ENCODE measurements at places on chromosomes 5 and 9.

DNA sequence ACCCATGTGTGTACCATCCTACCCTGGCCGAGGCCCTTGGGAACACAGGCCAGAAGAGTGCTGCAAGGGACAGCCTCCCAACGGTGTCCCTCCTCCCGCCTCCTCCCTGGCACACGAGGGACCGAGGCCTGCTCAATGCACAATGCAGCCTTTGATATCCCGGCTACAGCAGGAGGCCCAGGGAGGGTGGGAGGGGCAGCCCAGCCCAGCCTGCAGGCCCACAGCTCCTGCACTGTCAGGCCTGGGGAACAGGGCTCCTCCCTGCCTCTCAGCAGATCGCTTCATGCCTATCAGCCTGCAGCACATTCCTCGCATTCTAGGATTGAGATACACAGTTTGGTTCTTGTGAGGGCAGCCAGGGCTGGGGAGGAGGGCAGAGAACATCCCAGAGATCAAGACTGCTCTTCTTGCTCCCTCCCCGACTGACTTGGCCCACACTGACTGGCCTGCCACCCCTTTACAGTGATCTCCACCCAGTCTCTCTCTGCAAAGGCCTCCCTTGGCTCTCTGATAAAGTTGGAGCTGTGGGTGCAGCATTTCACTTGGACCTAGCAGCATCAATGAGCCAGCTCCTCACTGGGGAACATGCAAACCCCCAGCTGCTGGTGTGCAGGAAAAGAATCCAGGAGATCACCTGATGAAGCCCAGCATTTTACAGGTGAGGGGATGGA lies at the start of gene SH3TC2:
TSS of gene SH3TC2 (minus strand) at position 46 of the 671 bp plus-strand sequence. CDS start at position 6, 40 bp downstream.
- no peak for DNase-seq

GRCh38 chr9:137666513-137666822 lies 47.7 kb downstream of the EHMT1 start:
- no peak for DNase-seq

DNA sequence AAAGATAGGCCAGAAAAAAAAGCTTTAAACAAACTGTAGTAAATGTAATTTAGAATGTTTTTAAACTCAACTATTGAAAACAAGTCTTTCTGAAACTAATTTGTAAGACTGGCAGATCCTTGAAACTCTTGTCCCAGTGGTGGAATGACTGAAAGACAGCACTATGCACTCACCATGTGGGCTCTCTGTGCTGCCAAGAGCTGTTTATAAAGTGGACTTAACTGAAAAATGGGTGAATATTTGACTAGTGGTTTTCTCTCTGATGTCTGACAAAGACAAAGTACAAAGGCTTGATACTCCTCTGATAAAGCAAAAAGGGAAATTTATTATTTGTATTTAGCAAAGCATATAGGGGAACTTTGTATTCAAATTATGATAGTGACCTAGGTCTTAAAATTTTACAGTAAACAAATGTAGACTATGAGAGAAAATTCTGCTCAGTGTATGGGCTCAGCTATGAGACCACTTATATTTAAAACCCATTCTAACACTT lies 635.4 kb downstream of the NR2F1-AS1 start:
- no peak for DNase-seq

GRCh38 chr9:117734523-117735314 lies 30.5 kb downstream of the TLR4 start:
- no peak for DNase-seq

DNA sequence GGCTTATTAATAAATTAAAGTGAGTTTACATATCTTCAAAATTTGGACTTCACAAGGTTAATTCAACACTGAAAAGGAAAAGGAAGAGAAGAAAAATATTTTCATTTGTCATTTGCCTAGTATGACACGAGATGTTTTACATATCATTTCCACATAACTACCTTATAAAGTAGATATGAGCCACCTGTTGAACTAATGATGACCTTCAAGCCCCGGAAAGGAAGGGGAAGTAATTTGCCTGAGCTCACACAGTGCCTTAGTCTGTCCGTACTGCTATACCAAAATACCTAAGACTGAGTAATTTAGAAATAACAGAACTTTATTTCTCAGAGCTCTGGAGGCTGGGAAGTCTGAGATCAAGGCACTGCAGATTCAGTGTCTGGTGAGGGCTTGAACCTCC lies 17.9 kb downstream of the CMYA5 start:
- no peak for DNase-seq

DNA sequence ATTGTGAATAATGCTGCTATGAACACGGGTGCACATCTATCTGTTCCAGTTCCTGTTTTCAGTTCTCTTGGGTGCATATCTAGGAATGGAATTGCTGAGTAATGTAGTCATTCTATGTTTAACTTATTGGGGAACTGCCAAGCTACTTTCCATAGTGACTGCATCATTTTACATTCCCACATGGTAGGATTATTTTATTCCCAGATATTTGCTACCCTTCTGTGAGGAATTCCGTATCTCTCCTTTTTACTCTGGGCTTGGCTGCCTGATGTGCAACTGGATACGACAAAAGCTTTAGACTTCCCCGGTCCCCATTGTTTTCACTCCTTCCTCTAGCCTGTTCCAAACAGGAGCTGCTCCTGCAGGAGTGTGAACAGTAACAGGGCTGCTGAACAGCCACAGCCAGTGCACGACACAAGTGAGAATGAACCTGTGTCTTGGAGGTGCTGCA lies 7.2 kb downstream of the TAS2R1 start:
- peak; percentile 25 for DNase-seq

DNA sequence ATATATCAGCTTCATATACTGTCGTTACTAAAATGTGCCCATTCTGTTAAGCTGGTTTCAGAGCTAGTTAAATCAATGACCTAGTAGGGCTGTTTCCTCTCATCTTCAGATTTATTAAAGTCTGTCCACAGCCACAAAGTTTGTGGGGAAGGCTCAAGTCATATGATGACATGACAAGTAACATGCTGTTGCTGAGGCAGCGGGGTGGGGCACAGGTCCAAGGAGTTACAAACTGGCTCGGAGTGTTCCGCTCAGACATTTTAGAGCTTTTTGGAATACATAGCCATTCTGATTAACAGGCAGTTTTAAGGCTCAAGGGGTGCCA lies 2.7 kb upstream of the ANP32B start:
- no peak for DNase-seq

DNA sequence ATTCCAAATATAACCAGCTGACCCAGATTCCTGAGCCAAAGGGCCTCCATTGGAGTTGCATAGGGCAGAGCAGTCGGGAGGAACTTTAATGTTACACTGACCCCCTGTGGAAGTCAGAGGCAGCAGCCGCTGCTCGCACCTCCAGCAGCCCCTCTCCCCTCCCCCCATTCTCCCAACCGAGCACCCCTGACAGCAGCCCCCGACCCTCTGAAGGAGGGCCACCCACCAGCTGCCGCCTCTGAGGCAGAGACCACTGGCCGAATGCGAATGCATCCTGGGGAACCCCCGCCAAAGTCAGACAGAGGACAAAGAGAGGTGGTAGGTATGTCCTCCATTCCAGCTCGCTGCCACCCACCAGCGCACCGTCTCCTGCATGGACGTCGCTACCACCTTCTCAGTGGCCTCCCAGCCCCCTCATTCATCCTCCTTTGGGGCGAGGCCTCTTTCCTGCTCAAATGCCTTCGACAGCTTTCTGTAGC lies 231.0 kb downstream of the CDK5RAP2 start:
- no peak for DNase-seq

- DNase-seq, result no peak
Measured at GRCh38 chr9:97602430-97602829, 30.7 kb downstream of the TSTD2 start.

DNA sequence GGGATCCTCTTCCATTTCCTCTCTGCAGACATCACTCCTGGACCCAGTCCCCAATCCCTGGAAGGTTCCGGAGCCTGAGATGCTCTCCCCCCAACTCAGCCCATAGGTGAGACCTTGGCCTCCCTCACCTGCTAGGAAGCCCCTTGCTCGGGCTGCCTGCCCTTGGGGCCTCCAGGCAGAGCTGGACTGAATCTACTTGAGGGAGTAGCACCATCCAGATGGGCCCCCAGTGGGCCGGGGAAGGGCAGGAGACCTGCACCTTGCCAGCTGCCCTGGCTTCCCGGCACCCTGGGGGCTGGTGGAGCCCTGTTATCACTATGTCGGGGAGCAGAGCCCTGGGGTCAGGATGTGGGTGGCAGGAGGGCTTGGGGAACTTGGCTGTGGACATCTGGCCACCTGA lies 26.9 kb upstream of the TMEM250 start:
- DNase-seq, result no peak

DNA sequence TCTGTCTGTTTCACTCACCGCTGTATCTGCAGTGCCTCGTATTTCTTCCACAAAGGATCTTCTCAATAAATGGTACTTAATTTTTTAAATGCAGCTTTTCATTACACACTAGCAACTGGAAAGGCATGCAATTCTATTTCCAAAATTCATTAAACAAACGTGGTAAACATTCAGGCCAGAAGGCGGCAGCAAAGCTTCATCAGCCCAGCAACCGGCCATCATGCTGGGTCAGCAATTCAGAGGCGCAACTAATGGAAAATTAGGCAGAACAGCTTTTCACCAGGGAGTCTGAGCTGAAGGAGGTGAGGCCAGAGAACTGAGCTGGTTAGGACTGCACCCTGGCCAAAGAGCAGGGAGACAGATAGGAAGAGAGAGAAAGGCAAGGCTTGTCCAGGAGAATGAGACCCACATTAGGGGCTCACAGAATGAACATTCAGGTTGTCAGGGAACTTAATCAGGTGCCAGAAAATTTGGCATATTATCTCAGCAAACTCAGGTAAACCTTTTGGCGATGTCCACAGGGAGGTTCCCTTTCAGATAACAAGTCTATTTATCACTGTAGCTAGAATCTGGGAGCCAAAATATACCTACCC lies 17.7 kb upstream of the RNF180 start:
- peak; percentile 5 for DNase-seq

- no peak for DNase-seq
Measured at GRCh38 chr9:130583271-130583670, 3.9 kb downstream of the FUBP3 start.

DNA sequence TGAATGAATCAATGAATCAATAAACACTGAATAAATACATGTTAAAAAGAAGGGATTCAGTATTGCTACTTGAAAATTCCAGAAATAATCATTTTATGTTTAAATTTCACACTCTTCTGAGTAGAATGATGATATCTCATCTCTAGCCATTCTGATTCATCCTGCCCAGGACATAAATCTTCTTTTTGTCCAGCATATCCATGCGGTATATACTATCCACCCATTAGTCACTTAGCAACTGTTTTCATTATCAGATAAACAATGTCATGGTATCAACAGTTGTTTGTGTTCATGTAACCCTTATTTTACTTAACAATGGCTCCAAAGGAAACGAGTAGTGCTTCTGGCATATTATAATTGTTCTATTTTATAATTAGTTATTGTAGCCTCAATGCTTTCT lies 432.4 kb upstream of the SMC2 start:
- no peak for DNase-seq

GRCh38 chr9:125529589-125530515 lies 177.2 kb downstream of the MAPKAP1 start:
- DNase-seq, result no peak

- no peak for DNase-seq
Measured at GRCh38 chr5:140054086-140054689, 11.1 kb upstream of the NRG2 start.

GRCh38 chr5:151480384-151481293 lies 33.2 kb downstream of the SLC36A1 start:
- no peak for DNase-seq

- DNase-seq, result no peak
Measured at GRCh38 chr5:161286066-161286655, 260.4 kb downstream of the GABRB2 start.

- no peak for DNase-seq
Measured at GRCh38 chr9:75069171-75069570, 18.8 kb downstream of the NMRK1 start.

- no peak for DNase-seq
Measured at GRCh38 chr5:153476767-153477166, 13.7 kb upstream of the GRIA1 start.

- DNase-seq, result no peak
Measured at GRCh38 chr9:131708226-131709002, 31.5 kb downstream of the RAPGEF1 start.

- no peak for DNase-seq
Measured at GRCh38 chr5:170635706-170636105, 131.9 kb downstream of the KCNIP1 start.

DNA sequence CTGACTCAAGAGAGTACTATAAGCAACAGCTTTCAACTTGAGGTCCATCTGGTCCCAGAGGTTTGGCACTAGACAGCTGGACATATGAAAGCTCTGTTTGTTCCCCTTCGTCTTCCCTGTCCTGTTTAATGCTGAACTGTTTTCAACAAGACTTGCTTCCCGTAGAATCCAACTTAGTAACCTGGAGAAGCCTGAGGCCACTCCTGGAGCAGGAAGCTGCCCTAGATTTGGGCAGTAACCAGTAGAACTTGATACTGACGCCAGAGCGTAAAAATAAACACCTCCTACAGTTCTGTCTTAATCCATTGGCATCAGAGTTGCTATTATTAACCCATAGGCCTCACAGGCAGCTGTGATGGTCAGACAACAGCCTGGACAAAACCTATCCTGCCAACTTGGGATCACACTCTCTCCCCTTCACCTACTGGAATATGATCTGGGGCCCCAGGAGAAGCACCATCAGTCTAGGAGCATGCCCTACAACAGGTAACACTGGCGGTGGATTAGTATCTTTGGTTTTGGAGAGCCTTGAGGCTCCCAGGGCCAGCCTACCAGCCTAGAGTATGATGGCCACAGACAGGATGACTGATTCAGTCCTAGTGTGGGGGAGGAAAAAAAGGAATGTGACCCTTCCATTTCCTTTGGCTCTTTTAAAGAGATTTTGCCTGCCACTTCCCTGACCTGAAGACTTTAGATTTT lies 29.2 kb downstream of the RUSC2 start:
- DNase-seq, result no peak

DNA sequence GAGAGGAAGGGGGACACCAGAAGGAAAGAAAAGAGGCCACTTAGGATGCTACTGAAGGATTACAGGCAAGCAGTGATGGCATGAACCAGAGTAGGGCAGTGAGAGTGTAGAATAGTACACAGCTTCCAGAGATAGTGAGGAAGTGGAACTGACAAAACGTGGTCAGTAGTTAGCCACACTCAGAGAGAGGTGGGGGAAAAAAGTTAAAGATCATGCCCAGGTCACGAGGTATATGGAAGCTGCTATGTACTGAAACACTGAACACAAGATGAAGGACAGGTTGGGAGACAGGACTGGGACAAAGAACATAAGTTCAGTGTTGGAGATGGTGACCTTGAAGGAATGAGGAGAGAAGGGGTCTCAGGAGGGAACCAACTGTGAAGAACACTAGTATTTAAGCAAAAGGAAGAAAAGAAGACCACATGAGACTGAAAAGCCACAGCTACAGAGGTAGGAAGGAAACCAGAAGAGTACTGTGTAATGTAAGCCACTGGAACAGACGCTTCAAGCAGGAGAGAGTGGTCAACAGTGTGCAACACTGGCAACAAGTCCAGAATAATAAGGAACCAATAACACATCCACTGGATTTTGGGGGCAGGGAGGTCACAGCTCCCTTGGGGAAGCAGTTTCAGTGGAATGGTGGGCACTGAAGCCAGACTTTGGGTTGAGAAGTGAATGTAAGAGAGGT lies 45.5 kb downstream of the ELL2 start:
- no peak for DNase-seq

GRCh38 chr5:135517631-135518030 lies 18.1 kb downstream of the NEUROG1 start:
- DNase-seq, result no peak

- DNase-seq, result no peak
Measured at GRCh38 chr5:90767710-90768109, 209.1 kb downstream of the ADGRV1 start.
